ENCODE measurements at places on chromosomes 3 and 15. TPM values are rescaled to one million over a fixed set of nuclear protein-coding genes. Genes with fewer than 3 reads are reported as not detected.

Gene CTXN2
- total RNA-seq = not detected

DNA sequence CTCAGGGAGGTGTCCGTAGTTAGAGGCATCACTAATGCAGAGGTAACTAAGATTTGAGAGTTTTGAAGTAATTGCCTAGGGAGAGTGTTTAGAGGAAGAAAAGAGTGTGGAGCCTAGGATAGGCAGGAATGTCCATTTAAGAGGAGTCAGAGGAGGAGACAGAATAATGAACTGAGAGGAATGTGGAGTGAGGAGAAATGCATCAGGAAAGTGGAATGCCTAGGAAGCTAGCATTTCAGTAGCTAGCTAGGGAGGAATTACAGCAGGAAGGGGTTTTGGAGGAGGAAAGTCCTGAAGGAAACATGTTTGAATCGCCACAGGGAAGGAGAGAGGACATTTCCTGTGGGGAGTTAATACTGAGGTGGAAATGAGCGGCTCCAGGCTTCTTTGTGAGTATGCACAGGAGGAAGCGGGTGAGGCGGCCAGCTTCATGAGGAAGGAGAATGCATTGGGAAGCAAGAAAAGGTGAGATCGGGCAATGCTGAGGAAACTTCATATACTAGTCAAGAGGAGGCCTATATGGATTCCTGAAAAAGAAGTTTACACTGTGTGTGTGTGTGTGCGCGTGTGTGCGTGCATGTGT, 154.3 kb downstream of the TMEM108 start:
- DNase-seq = no peak

DNA sequence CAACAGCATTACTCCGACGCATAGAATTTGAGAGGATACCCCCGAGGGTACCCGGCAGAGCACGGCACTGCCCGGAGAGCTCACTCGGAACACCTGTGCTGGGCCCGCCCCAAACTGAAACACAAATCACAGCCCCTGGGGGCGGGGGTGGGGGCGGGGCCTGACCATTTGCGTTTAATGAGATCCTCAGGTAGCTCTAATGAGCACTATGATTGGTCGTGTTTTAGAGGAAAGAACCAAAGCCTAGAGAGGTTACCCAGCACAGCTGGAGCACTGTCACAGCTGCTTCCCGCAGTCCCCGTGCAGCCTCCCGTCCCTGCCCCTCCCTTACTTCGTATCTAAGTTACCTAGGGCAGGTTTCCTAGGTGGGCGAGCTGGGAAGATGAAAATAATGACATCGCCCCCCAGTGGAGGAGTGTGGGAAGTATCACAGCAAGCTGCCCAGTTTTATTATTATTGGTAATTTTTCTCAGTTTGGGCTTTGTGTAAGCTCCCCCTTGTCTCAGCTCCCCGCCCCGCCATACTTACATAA, 187.1 kb downstream of the PDE8A start:
- peak; percentile 27 for DNase-seq

DNA sequence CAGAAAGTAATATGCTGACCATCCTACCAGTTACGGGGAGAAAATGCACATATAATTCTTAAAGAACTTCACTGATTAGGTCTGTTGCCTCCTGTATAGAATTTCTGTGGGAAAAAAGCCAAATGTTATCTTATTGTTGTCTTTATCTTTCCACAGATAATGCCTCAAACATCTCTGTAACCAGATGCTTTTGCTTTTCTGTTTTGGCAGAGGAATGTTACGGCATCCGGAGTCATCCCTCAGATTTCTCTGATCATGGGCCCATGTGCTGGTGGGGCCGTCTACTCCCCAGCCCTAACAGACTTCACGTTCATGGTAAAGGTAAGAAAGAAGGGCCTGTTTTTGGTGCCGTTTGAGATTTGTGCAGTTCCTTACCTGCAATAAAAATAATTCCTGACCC, 33.5 kb downstream of the PCCB start:
- DNase-seq = no peak

DNA sequence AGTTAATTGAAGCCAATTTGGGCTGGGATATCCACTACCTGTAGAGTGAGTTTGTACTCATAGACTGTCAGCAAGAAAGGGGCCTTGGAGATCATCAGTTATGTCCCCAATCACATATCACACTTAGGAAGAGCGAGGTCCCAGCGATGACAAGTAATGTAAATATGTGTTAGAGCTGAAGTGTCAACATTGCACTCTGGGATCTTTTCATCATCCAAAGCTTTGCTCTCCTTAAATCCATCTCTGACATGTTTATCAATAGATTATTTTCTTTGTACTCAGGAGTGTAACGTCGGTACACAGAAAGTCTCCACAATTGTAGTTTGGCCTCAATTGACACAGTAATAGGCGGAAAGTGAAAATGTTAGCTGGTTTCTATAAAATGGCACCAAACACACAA, 113.7 kb upstream of the TPRG1 start:
- DNase-seq = no peak

Gene ABHD10
- 18.3 TPM for total RNA-seq

Gene UROC1
- not detected for total RNA-seq

- no peak for DNase-seq
Observed at GRCh38 chr3:124674336-124674735, 55.9 kb upstream of the UMPS start.

DNA sequence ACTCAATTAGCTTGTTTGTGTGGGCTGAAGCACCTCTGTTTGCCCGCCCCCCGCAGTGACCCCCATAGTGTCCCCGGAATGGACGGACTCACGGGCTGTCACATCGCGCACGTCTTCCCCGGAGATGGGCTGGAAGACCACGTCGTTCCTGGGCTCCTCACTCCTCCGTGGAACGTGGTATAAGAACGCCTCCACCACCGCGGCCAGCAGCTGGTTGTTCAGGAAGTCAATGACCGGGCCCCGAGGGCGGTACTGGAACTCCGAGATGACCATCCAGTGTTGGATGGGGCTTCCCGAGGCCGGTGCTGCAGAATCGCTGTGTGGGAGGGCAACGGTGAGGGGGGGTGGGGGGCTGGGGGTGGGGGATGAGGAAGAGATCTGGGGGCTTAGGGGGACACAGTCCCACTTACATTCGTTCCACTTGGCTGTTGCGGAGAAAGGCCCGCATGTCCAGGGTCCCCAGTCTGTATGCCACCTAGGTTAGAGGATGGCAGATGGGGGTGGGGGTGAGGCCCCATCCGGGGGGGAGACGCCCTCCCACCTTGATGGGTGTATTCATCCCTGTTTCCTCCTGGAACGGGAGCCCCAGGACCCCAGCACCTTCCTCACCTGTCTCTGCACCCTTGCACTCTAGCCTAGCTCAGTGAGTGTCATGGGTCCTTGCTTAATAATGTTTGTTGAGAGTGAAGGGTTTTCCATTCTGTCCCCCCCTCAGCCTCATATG, 30.2 kb downstream of the MUC20 start:
- no peak for DNase-seq

GRCh38 chr3:37321377-37321781, 147.0 kb upstream of the LRRFIP2 start:
- DNase-seq = peak; percentile 35
